ENCODE measurements at places on chromosomes 6 and 20.

DNA sequence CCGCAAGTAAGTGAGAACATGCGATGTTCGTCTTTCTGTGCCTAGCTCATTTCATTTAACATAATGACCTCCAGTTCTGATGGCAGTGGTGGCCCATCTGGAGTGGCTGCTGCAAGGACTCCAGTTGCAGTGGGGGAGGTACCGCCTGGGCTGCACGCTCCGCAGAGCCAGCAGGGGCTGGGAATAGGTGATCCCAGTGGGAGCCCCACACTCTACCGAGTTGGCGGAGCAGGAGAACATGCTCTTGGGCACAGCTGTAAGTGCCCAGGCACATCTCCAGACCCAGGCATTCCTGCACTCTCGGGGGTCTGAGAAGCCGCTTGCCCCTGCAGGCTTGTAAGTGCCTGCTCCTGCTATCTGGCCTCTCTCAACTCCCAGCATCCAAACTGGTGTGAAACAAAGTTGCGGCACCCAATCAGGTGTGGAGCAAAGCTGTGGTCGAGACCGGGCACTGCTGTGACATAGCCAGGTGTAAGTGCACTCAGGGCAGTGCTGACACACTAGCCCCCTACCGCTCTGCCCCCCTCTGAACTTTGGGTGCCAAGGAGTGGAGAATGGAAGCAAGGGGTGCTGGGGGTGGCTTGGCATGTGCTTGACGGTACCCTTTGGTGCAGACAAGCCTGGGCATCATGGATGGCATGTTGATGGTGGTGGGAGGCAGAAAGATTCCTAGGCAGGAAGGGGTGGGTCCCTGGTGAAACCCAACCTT lies 130.2 kb downstream of the HTR1B start:
- no peak for DNase-seq

DNA sequence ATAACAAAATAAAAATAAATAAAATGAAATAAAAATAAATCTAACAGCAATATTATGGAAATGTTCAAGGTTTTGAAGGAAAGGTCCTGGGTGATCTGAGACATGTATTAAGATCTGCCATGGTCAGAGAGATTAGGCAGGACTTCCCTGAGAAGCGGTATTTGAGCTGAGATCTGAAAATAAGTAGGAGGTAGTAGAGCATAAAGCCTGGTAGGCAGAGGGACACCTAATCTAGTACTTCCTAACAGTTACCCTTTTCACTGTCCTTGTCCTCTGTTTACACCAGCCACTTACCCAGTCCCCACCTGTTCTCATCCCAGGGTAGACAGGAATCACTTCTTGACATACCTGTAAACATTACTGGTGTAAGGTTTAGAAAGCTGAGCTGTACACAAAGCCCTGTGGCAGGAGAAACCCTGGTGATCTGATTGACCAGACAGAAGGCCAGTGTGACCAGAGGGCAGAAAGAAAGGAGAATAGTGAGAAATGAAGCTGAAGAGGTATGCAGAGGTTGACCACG lies 8.3 kb upstream of the ZNF318 start:
- no peak for DNase-seq

DNA sequence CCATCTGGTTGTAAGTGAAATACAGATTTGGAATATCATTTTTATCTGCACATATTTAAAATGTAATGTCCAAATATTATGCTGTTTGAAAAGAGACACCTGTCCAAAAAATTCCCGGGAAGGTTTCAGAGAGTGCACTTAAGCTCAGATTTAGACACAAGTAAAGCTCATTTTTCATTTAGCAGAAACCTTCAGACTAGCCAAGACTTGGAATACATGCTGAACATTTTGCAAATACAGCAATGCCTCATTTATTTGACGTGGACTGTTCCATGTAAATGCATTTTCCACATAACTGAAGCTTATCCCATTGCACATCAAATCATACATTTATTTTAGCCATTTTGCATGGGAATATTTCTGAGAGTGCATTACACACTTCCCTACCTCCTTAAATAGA lies 280.7 kb downstream of the ZNF217 start:
- no peak for DNase-seq

DNA sequence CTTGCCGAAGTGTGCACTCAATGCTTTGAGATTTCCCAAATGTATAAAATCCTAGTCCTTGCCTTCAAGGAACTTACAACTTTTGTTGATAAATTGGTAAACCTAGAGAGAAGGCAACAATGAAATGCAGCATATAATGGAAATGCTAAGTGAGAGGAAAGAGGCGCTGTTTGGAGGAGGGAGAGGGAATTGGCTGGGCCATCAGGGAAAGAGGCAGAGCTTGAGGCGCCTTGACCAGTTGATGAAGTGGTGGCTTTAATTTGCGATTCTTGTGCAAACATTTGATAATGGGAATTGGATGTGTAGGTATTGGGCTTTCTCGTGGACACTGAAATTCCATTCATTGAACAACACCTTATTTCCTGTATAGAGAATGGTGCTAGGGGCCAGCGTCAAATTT lies 1.9 kb upstream of the CDYL start:
- no peak for DNase-seq

GRCh38 chr6:47308552-47309290 lies 984 bp downstream of the TNFRSF21 start:
- peak; percentile 31 for DNase-seq
